Activated CD8-positive, alpha-beta T cell treated with anti-CD3 and anti-CD28 coated beads for 36 hours (primary cell): ENCODE measurements at places on chromosomes 5 and 9. TPM values are rescaled to one million over a fixed set of nuclear protein-coding genes. Genes with fewer than 3 reads are reported as not detected.
A peak's percentile ranks its signal among the peaks of the same experiment; 100 is the strongest.

The SREK1 gene
- 53.9 TPM for total RNA-seq

The FNIP1 gene
- 16.0 TPM for total RNA-seq

The CAVIN4 gene
- total RNA-seq = 0.11 TPM

The CARTPT gene
- not detected for total RNA-seq

The FAM78A gene
- total RNA-seq = 36.2 TPM

The RARS1 gene
- total RNA-seq = 110 TPM

DNA sequence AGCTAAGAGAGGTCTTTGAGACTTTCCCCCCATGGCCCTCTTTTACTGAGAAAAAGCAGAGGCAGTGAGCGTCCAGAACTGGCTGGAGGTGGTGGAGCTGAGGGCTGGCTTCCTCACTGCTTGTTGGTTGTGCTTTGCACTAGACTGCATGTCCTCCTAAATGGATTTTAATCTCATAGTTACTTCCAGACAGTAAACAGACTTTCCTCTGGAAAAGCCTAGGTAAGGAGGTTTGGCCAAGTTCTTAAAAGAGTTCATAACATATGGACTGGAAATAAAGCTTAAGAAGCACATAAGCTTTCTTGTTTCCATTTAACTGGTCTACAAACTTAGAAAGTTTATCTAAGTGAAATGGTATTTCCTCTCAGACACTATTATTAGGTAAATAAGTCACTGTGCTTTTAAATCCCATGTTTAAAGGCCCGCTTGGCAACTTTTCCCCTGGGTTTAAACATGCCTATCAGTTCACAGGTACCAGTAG is 2.0 kb downstream of the ASPN start:
- no peak for DNase-seq
- H3K27ac ChIP-seq = no peak overlapping the region
- H3K36me3 ChIP-seq = no peaks in the 10 kb centered on the region
- peaks cover 5% of the 10 kb centered on the region for H3K4me1 ChIP-seq
- no peaks in the 10 kb centered on the region for H3K27me3 ChIP-seq

DNA sequence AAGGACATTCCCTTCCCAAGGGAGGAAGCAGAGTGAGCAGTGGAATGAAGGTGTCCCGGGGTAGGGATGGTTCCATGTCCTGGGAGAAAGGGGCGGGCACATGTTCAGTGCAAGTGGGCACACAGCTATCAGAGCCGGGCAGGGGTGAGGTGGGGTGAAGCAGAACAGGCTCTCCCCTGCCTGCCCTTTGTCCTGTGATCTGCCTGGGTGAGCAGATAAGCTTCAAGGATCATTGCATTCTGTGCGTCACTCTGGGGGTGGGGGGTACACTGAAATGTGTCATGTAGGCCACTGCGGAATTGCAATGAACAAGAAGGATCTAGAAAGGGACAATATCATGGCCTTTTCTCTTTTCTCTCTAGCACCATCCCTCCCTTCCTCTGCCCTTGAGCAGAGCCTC is 61.7 kb upstream of the SHB start:
- no peak overlapping the region for H3K4me3 ChIP-seq
- no peaks in the 10 kb centered on the region for H3K27me3 ChIP-seq
- no peaks in the 10 kb centered on the region for H3K36me3 ChIP-seq
- no peaks in the 10 kb centered on the region for H3K4me1 ChIP-seq

GRCh38 chr5:160837749-160838593 is 14.0 kb downstream of the ATP10B start:
- H3K27me3 ChIP-seq = no peaks in the 10 kb centered on the region
- no peak overlapping the region for H3K4me3 ChIP-seq
- DNase-seq = no peak
- no peak overlapping the region for H3K27ac ChIP-seq
- H3K36me3 ChIP-seq = no peaks in the 10 kb centered on the region

DNA sequence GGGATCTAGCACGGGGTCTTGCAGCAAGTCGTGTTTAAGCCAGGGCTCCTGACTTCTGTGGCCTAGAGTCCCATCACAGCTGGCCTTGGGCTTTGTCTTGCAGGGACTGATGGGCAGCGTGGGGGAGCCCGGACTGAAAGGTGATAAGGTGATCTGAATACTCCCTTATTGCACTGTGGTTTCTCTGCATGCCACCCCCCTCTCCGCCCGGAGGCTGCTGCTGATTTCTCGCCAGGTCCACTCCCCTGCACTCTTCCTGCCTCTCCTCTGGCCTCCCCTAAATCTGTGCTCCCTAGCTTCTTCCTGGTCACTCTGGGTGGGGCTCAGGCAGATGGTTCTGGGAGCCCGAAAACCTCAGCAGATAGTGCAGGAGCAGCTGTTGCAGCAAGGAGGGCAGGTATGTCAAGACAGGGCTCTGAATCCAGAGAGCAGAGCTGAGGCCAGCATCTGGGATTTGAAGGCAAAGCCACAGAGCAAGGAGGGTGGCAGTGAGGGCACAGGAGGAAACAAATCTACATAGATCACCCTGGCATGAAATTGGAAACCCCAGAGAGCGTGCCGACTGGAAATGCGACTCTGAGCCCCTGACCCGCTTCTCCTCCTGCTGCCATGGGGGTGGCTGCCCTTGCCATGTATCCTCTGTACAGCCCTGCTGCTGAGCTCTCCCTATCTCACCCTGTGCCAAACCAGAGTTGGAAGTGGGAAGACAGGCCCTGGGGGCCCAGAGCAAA is 76.5 kb downstream of the COL27A1 start:
- DNase-seq = no peak
- peaks cover 4% of the 10 kb centered on the region for H3K4me1 ChIP-seq
- H3K27ac ChIP-seq = no peak overlapping the region
- H3K27me3 ChIP-seq = peaks cover 6% of the 10 kb centered on the region
- no peaks in the 10 kb centered on the region for H3K36me3 ChIP-seq

GRCh38 chr9:120933310-120934055 is 6.9 kb upstream of the TRAF1 start:
- no peak for DNase-seq
- peaks cover 78% of the 10 kb centered on the region for H3K4me1 ChIP-seq
- H3K4me3 ChIP-seq = peak overlapping the region; percentile 43
- peak overlapping the region; percentile 100 for H3K27ac ChIP-seq
- no peaks in the 10 kb centered on the region for H3K27me3 ChIP-seq
- H3K36me3 ChIP-seq = peaks cover 8% of the 10 kb centered on the region

- no peaks in the 10 kb centered on the region for H3K4me1 ChIP-seq
- H3K4me3 ChIP-seq = no peak overlapping the region
- H3K27me3 ChIP-seq = peaks cover 5% of the 10 kb centered on the region
- no peaks in the 10 kb centered on the region for H3K36me3 ChIP-seq
- no peak for DNase-seq
Observed at GRCh38 chr9:76921165-76921564, 15.3 kb upstream of the PRUNE2 start.

GRCh38 chr5:54227109-54227508 is 83.3 kb downstream of the ARL15 start:
- H3K4me3 ChIP-seq = no peak overlapping the region
- H3K4me1 ChIP-seq = peaks cover 7% of the 10 kb centered on the region
- H3K27me3 ChIP-seq = no peaks in the 10 kb centered on the region
- no peaks in the 10 kb centered on the region for H3K36me3 ChIP-seq

- DNase-seq = no peak
- H3K27me3 ChIP-seq = no peaks in the 10 kb centered on the region
- H3K36me3 ChIP-seq = no peaks in the 10 kb centered on the region
- H3K4me1 ChIP-seq = no peaks in the 10 kb centered on the region
- no peak overlapping the region for H3K27ac ChIP-seq
Observed at GRCh38 chr9:133634081-133634691, 2.0 kb upstream of the DBH start.

GRCh38 chr5:172528440-172528839 is 74.1 kb upstream of the SH3PXD2B start:
- H3K27me3 ChIP-seq = peaks cover 9% of the 10 kb centered on the region
- H3K4me3 ChIP-seq = no peak overlapping the region
- peaks cover 3% of the 10 kb centered on the region for H3K4me1 ChIP-seq
- no peaks in the 10 kb centered on the region for H3K36me3 ChIP-seq
- DNase-seq = no peak
- H3K27ac ChIP-seq = no peak overlapping the region

GRCh38 chr9:120579139-120580050 is 572 bp downstream of the CDK5RAP2 start:
- DNase-seq = no peak
- H3K27ac ChIP-seq = peak overlapping the region; percentile 94
- no peaks in the 10 kb centered on the region for H3K27me3 ChIP-seq
- peaks cover 49% of the 10 kb centered on the region for H3K4me1 ChIP-seq
- peaks cover 17% of the 10 kb centered on the region for H3K36me3 ChIP-seq
- peak overlapping the region; percentile 99 for H3K4me3 ChIP-seq

DNA sequence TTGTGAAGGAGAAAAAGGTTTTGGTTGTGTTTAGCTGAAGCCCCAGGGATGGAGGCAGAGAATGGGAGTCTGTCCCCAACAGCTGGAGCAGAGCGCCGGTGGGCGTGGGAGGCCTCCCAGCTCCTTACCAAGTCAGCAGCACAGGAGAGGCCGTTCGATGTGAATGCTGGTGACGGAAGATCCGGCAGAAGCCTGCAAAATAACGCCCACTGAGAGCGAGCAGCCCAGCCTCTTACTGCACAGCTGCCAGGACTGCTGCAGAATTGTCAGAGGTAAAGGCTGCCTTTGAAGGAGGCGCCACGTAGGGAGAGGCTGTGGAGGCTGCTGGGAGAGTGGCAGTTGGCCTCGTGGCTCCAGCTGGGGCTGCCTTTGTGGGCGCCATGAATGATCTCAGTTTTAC is 26.2 kb downstream of the ANGPTL2 start:
- H3K4me1 ChIP-seq = no peaks in the 10 kb centered on the region
- H3K27me3 ChIP-seq = no peaks in the 10 kb centered on the region
- no peaks in the 10 kb centered on the region for H3K36me3 ChIP-seq
- no peak for DNase-seq

- H3K27me3 ChIP-seq = no peaks in the 10 kb centered on the region
- DNase-seq = no peak
- H3K4me1 ChIP-seq = peaks cover 39% of the 10 kb centered on the region
- H3K27ac ChIP-seq = no peak overlapping the region
- no peak overlapping the region for H3K4me3 ChIP-seq
Observed at GRCh38 chr9:91411096-91411771, 12.4 kb downstream of the NFIL3 start.

GRCh38 chr9:84919440-84919839 is 249.9 kb downstream of the NTRK2 start:
- H3K4me1 ChIP-seq = no peaks in the 10 kb centered on the region
- peaks cover 2% of the 10 kb centered on the region for H3K27me3 ChIP-seq
- DNase-seq = no peak

GRCh38 chr9:82890401-82890800 is 172.5 kb downstream of the RASEF start:
- H3K4me3 ChIP-seq = no peak overlapping the region
- DNase-seq = no peak
- H3K4me1 ChIP-seq = no peaks in the 10 kb centered on the region
- no peak overlapping the region for H3K27ac ChIP-seq
- no peaks in the 10 kb centered on the region for H3K27me3 ChIP-seq
- no peaks in the 10 kb centered on the region for H3K36me3 ChIP-seq

- H3K36me3 ChIP-seq = no peaks in the 10 kb centered on the region
- H3K4me1 ChIP-seq = no peaks in the 10 kb centered on the region
- DNase-seq = no peak
- H3K4me3 ChIP-seq = no peak overlapping the region
- peaks cover 3% of the 10 kb centered on the region for H3K27me3 ChIP-seq
Observed at GRCh38 chr5:179233909-179234562, 111.2 kb downstream of the ADAMTS2 start.

GRCh38 chr9:135659252-135659651 is 3.9 kb upstream of the LCN9 start:
- no peak overlapping the region for H3K27ac ChIP-seq
- no peaks in the 10 kb centered on the region for H3K4me1 ChIP-seq
- H3K4me3 ChIP-seq = no peak overlapping the region
- DNase-seq = no peak
